LoVo (cell line): ENCODE measurements at places on chromosomes 5 and 9.
A peak's percentile ranks its signal among the peaks of the same experiment; 100 is the strongest.

DNA sequence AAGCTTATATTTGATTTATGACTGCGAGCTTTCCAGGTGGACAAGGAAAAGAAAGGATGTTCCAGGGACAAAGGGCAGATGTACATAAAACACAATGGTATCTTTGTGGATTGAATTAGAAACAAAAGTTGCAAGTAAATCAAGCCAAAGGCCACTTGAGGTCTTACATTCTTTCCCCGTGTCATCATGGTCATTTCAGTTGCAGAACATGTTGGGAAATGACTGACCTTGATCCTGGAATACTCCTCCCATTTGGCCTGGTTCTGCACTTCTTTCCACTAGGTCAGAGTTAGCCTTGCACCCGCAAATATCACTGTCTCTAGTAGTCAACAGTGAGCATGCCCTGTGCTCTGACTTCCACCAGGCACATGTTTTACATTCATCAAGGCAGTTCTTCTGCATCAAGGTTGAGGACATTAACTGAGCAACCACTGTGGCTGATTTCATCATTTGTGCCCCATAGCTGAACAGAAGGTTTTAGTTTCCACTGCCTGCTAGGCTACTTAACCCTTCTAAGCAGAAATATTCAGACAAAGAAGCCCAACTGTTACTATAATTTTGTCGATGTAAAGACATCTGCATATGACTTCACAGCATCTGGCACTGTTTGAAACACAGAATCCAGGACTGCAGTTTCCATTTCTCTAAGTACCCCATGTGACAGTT lies 1161.7 kb upstream of the DMAC1 start:
- DNase-seq: no peak

DNA sequence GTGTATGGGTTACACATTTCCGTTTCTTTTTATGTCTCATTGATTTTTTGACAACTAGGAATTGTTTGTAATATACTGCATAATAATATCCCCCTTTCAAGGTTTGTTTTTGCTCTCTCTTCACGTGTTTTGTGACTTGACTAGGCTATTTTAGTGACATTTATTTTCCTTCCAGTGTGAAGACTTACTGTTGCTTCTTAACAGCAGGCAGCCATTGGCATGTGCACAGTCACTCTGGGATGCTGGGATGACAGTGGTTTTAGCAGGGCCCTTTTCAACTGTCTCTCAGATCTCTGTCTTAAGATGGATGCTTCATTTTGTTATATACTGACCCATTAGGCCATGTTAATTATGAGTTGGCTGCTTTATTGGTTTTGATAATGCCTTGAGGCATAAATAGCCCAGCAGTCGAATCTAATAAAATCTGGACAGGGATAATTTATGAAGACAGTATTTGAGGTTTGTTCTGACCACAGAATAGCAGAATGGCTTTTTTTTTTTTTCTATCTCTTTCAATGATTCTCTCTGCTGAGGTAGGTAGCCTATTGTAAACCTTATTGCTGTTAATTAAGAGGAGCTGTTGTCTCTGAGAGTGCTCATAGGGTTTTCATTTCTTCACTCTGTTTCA lies 536.0 kb downstream of the GABRG2 start:
- DNase-seq: no peak

DNA sequence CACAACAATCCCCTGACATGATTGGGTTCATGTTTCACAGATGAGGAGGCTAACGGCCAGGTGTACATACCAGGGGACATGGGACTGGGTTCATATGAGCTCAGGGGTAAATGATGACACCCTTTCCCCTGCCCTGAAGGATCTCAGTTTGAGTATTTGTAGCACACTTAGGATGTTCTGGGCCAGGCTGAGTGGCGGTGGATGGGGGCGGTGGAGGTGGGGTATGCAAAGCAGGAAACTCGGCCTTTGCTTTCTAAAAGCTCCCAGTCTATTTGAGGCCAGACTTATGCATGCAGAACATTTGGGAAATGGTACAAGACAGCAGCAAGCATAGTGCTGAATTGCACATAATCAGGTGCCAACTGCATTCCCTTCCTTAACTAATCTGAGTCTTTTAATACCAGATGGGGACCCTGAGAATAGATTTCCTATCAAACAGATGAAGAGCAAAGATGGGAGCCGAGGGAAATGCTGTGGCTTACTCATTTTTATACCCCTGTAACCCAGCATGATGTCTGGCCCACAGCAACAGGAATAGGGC lies 4.9 kb upstream of the KCNIP1 start:
- no peak for DNase-seq

- DNase-seq: no peak
Measured at GRCh38 chr5:120098426-120098825, 365.7 kb upstream of the PRR16 start.

DNA sequence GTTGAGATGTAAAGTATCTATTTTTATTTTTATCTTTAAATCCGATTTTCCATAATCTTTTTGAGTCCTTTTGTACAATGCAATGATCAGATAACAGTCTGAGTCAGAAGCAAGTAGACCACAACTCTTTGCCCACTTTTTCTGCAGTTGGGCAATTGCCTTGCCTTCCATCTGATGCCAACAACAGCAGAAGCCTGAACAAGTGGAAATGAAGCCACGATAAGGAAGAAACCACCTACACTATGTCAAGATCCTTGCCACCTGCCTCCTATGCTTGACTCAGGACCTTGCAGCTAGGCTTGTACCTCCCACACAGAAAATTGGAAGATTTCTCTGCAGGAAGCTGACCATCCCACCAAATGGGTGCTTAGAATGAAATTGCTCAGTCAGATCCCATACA lies 78.6 kb downstream of the ANXA1 start:
- DNase-seq: no peak

GRCh38 chr5:116880150-116880549 lies 305.5 kb upstream of the SEMA6A start:
- no peak for DNase-seq

GRCh38 chr5:143338658-143339366 lies 64.7 kb downstream of the NR3C1 start:
- DNase-seq: no peak

DNA sequence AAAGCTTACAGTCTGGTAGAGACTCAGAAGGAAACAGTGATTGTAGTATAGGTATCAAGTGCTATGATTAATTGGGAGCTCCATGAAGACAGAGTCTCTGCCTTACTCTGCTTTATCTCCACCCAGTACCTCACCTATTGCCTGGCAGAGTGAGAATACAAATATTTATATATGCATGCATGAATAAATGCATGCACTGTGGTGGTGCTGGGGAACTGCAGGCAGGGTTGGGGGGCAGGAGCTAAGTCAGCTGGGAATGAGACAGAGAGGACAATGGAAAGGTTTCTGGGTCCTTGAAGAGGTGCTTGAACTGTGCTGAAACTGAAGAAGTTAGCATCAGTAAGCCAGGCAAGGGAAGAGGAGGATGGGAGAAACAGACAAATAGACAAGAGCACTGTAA lies 80.8 kb upstream of the PPP2R2B start:
- no peak for DNase-seq

DNA sequence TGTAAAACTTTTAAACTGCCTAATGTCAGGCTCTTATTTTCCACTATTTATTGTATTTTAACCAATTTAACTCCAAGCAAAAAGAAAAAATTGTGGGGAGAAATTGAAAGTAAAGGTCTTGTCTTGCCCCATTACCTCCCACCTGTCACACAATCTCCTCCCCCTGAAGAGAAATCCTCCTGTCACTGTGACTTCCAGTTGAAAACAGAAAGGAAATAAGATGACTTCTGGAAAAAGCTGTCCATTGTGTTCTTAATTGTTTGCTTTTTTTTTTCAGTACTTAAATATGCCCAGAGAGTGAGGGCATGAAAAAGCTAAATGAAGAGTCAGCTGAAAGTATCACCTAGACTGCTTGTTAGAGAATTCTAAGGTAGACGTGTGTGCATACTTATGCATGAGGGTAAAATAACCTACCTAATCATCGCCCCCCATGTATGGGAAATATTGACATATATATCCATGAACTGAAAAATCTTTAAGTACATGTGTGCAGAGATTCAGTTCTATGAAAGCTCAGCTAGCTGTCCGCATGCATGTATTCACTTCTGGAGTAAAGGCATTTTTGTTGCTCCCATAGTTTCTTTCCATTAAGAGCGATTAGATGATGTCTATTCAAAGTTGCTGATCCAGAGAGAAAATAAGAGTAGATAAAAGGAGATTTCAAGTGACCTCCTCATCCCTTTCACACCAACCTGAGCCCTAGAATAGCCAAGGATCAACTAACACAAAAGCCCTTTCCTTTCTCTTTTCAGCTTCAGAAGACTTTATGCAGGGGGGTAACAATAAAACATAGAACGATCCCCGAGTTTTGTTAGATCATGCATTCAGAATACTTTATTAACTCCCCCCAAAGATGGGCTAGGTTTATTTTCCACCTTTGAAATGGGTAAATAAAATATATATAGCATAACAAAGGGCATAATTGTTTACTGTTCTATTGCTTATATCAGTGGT lies 5.3 kb downstream of the NR2F1-AS1 start:
- DNase-seq: no peak

GRCh38 chr5:99553211-99553810 lies 624.5 kb upstream of the CHD1 start:
- no peak for DNase-seq

- DNase-seq: no peak
Measured at GRCh38 chr5:174245516-174246075, 200.1 kb downstream of the NSG2 start.

GRCh38 chr5:111383288-111383970 lies 128.9 kb downstream of the STARD4 start:
- DNase-seq: no peak

- DNase-seq: no peak
Measured at GRCh38 chr9:115712981-115713380, 440.6 kb upstream of the PAPPA start.

- no peak for DNase-seq
Measured at GRCh38 chr5:125411744-125412560, 665.5 kb upstream of the ZNF608 start.

DNA sequence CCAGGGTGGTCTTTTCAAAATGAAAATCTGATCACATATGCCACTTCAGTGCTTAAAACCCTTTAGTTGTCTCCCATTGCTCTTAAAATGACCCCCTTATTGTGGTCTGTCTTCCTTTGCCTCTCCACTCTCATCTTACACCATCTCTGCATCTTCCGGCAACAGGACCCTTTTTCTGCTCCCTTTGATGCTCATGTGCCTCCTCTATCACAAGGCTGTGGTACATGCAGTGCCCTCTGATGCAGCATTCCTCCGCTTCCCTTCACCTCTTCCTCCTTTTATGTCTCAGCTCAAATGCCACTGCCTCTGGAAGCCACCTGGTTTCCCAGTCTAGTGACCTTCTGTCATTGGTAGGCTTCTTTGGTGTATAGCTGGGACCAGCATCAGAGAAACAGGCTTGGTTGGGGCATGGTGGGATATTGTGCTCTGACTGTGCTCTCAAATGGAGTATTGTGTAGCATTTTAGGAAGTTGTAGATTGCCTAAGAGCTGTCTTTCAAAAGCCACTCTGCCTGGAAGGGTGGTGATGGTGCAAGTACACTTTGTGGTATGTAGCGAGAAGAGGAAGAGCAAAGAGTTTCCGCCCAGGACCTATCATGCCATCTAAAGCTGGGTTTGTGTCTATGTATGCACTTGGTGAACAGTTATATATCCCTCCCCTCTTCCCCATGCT lies 28.1 kb downstream of the ARHGAP26 start:
- DNase-seq: no peak

DNA sequence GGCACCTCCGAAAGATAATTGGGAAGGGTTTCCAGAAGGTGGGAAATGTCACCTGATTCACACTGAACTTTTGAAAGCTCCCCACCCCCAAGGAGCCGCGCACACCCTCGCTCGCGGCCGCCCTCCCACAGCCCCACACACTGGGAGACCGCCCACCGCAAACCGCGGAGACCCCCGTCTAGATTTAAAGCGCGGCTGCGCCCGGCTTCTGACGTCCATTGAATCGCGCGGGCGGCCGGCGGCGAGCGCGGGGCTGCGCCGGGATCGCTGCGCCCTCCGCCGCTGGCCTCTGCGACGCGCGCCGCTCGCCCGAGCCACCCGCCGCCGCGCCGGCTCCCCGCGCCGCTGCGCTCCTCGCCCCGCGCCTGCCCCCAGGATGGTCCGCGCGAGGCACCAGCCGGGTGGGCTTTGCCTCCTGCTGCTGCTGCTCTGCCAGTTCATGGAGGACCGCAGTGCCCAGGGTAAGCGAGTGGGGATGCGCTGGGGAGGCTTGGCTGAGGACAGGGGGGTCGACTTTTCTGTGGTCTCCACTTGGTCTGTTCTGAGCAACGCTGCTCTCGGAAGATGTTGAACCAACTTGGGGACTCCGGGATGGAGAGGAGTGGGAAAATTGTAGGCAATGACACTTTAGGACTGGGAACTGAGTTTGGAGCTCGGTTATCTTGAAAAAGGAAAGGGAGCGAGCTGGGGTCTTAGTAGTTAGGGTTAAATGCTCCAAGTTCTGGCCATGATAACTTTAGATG lies at the start of gene FST:
Gene FST (plus strand): TSS at position 214 of the 743 bp plus-strand sequence. CDS start 163 bp downstream, at position 377.
- peak; percentile 24 for DNase-seq

DNA sequence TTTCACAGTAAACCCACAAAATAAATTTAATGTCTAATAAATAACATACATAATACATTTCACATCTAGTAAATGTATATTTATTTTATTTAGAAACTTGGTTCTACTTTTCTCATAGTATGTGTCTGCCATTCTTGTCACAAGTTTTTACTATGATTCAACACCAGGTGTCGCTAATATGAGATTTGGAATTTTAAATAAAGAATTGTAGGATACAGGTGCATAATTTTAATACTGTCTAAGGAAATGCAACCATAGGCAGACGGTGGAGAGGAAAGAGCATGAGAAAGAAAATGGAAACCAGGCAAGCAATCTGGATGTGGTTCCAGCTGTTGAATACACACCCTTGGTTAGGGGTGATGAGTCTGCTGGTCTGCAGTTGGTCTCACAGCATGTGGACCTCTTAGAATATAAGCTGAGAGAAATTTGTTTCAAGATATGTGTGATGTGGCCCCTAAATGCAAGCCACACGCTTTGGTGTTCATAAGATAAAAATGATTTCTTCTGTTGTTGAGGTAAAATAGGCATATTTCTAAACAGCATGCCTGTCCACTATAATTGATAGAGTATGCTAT lies 114.7 kb upstream of the TXNDC8 start:
- peak; percentile 26 for DNase-seq

GRCh38 chr5:43486353-43486752 lies 2.7 kb upstream of the TMEM267 start:
- DNase-seq: no peak

GRCh38 chr5:40916226-40916625 lies 6.9 kb downstream of the C7 start:
- no peak for DNase-seq

GRCh38 chr9:122656378-122656777 lies 1.0 kb downstream of the OR1B1 start:
- no peak for DNase-seq

DNA sequence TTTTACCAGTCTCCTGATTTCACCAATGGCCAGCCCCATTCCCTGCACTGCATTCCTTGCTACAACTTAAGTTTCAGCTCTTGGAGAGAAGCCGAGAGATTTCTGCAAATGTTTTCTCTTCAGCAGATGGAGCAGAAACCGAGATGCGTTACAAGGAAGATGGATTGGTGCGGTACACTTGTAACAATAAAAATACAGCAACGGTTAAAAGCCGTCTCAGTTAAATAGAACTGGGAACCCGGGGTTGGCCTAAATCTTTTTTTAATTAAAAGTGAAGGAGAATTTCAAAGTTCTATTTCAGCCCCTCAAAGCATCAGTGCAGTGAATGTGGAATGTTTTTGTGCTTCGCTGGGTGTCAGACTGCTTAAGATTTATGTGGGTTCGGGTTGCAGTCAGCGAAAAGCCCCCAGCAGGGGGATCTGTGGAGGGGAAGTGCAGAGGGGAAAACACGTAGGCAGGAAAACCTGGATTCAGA lies 19.8 kb downstream of the BRINP1 start:
- DNase-seq: no peak

- no peak for DNase-seq
Measured at GRCh38 chr9:42386477-42386876, 203.0 kb downstream of the SPATA31A6 start.

GRCh38 chr5:14737291-14737690 lies 72.8 kb downstream of the OTULIN start:
- no peak for DNase-seq
